Activated CD4-positive, CD25-positive, alpha-beta regulatory T cell (primary cell): ENCODE measurements at places on chromosomes 2 and 18.

DNA sequence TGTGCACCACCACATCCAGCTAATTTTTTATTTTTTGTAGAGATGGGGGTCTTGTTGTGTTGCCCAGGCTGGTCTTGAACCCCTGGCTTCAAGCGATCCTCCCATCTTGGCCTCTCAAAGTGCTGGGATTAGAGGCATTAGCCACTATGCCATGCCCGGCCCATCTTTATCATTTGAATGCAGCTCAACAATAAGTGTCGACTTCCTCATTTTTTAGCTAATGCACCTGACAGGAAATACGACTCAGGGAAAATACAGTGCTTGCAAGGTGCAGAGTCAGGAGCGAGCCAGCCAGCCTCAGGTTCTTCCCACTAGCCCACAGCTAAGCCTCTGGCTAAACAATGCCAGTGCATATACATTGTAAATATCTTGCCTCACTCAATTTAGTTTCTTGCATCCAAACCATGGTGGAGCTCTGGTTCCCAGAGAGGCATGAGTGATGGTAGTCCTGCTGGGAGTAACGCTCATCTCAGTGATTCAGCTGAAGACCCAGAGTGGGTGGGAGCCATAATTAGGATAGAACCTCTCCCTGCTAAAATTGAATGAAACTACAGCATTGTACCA lies 135.0 kb downstream of the TGIF1 start:
- DNase-seq = no peak

DNA sequence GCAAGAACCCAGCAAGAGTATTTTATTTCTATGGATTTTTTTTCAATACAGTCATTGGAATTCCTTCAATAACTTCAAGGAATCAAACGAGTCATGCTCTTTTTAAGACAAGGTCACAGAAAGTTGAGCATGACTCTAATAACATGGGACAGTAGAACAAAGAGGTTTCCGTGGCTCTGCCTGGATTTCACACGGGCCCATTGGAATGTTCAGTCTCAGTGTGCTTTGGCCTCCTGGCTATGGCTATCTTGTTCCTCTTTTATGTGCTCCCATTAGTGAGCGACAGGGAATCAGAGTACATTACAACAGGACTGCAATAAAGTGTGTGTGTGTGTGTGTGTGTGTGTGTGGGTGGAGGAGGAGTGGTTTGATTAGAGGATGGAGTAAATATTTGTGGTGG lies 312.4 kb downstream of the DCC start:
- no peak for DNase-seq

DNA sequence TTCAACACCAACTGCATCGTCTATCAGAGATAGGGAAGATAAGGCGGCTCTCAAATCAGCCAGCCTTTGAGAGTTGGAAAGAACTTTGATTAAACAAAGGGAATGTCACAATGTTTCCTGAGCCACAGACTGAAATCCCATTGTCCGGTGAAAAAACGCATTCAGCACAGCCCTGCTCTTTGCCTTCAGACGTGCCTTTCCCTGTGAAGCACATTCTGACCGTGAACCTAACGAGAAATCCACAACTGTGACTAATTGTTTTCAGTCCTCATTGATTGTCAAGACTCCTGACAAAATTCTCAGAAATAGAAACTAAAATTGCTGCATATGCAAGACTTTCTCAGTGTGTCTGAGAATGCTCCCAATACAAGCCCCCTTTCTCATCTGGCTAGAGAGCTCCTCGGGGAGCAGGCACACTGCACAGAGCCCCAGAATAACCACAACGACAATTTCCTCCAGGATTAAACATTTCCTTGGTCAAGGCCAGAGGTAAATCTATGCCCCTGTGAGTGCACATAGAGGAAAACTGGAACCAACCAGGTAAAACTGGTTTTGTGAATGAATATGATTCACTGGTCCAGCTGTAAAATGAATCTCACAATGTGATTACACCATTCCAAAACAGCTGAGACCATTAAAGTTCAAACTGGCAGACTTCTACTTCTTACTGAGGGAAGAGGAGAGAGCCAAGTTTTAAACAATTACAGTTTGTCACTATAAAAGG lies 561.9 kb upstream of the ID2 start:
- no peak for DNase-seq

- DNase-seq = no peak
These were observed 269.3 kb upstream of the SETBP1 start for GRCh38 chr18:44411262-44411905.

DNA sequence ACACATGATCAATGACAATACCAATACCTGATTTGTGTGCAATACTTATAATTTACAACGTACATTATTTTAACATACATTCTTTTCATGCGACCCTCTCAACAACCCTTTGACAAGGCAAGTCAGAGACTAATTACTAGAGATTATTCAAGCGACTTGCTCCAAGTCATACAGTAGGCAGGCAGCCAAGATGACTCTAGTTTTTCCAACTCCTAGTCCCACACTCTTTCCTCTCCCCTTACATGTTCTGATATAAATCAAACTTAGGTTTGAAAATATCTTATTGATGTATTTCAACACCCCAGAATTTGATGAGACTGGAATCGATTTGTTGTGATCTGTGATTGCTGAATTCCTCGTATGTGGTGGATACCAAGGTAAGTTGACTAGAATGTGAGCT lies 8.0 kb upstream of the CYP27C1 start:
- DNase-seq = no peak

DNA sequence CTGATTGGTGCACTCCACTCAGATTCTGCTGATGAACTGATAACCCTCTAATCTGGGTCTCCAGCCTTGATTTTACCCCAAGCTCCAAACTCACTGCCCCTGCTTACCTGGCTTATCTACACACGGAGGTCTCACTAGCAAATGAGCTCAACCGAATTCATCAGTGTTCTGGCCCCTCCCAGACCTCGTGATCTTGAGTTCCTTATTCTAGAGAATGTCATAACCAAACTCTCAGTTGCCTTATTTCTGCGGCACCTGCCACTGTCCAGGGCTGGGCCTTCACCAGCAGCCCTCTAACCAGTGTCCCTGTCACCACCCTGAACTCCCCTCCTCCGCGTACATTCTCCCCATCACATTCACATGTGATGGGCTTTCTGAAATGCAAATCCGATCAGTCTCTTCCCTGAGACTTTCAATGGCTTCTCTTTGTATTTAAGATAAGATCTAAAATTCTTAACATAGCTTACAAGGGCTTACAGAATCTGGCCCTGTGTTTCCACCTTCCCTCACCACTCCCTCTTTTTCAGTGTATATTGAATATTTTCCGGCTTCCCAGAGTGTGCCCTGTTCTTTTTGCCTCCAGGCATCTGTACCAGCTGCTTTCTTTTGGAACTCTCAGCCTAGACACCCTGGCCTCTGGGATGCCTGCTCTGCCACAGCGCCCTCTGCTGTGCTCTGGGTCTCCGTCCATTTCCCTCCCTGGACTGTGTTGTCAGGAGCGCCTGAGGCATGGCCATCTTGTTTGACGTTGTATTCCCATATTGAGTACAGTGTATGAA lies 31.1 kb downstream of the NAB1 start:
- DNase-seq = peak; percentile 3

- DNase-seq = no peak
These were observed 618.9 kb upstream of the SLC39A10 start for GRCh38 chr2:195038153-195038552.

- peak; percentile 54 for DNase-seq
These were observed 25.4 kb upstream of the SLC66A3 start for GRCh38 chr2:11129598-11130449.

DNA sequence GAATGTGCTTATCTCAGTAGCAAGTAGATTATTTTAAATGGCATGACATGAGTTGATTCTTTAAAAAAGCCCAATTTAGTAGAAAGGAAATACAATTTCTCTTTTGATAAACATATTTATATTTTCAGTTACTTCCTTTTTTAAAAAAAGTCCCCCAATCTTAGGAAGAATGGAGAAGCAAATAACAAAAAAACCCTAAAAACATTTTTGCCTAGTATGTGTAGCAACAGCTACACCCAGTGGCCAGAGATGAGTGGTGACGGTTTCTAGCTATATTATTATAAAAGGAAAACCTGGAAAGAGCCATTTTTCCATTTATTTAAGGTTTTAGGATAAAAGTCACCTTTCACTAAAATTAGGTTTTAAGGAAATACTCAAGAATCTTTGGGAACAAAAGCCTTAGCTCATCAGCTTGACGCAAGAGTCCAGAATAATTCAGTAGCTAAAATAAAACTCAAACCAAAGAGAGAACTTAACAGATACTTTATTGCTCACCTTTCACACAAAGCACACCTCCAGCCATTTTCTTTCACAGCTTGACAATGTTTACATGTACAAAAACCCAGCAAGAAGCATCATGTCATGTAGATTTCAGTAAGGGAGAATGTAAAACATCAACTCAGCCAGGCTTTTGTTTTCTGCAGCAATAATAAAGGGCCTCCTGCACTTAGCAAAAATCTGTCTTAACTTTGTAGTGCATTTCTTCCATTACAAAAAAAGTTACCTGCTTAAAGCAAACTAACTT lies 15.7 kb downstream of the FAM98A start:
- DNase-seq = no peak

GRCh38 chr2:163756588-163756987 lies 20.8 kb upstream of the FIGN start:
- DNase-seq = no peak

- no peak for DNase-seq
These were observed 60.6 kb downstream of the FHOD3 start for GRCh38 chr18:36358141-36358540.

GRCh38 chr2:62871506-62871905 lies 166.0 kb downstream of the EHBP1 start:
- DNase-seq = no peak

DNA sequence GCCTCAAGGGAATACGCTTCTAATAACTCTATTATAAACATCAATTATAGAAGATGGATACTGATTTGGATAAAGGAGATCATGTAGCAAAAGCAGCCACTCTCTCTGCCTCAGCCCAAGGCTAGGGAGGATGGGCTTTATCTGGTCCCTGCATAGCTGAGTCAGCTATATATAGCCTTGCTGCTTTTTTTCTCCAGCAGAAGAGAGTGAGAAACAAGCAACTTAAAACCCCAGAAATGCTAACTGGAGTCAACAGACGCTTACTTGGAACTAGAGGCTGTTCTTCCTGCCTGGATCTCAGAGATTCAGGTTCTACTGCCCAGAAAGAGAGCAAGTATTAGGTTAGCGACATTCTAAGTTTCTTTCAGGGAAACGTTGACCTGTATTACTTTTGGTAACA lies 426.7 kb upstream of the KLHL29 start:
- DNase-seq = no peak

- DNase-seq = no peak
These were observed 38.4 kb upstream of the MRPL19 start for GRCh38 chr2:75607988-75608683.

GRCh38 chr18:59681521-59682004 lies 15.7 kb downstream of the CCBE1 start:
- DNase-seq = no peak

GRCh38 chr2:234512884-234513669 lies 16.2 kb upstream of the ARL4C start:
- no peak for DNase-seq

DNA sequence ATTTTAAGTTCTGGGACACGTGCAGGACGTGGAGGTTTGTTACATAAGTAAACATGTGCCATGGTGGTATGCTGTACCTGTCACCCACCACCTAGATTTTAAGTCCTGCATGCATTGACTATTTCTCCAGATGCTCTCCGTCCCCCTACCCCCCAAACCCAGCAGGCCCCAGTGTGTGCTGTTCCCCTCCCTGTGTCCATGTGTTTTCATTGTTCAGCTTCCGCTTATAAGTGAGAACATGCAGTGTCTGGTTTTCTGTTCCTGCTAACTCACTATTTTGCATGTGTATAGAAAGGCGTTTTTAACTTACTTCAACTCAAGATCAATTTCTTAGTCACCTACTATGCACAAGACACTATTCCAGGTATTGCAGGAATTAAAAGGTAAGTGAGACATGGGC lies 128.0 kb downstream of the PLCL1 start:
- no peak for DNase-seq

DNA sequence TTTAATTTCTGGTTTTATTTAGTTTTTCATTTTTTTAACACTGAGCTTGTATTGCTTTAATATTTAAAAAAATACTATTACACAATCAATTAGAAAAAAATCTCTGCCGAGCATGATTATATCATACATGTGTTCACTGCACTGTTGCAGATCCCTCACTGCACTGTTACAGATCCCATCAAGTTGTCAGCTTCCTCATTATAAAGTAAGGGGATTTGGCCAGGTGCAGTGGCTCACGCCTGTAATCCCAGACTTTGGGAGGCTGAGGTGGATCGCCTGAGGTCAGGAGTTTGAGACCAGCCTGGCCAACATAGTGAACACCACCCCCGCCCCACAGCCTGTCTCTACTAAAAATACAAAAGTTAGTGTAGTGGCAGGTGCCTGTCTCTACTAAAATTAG lies 33.0 kb upstream of the METTL21A start:
- DNase-seq = no peak

GRCh38 chr2:32741575-32741974 lies 113.7 kb downstream of the TTC27 start:
- DNase-seq = no peak

GRCh38 chr18:72539901-72540300 lies 4.2 kb downstream of the CBLN2 start:
- DNase-seq = no peak

DNA sequence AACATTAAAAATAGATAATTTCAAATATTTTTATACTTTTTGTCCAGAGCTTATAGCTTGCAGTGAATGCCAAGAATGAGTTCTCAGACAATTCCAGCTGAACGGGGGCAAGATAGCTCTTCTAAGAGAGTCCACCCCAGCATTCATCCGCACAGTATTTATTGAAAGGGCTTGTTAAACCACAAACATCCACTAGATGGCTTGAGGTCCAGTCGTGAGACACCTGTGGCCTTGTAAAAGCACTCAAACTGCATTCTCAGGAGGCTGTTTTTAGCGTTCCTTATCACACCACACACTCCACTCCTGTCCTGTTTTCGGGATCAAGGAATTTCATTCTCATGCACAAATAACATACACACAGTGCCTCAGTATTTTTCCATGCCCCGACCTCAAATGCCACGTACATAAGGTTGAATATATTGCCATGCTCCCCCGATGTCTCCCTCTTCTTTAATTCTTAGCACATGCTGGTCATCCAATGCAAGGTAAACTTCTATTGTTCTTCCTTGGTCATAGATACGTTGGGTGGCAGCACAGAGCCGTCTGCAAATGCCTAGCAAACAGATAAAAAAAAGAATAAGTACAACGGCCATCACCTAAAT lies 47.4 kb downstream of the DNAJC10 start:
- no peak for DNase-seq

GRCh38 chr2:44102790-44103562 lies 65.7 kb upstream of the PPM1B start:
- no peak for DNase-seq

- no peak for DNase-seq
These were observed 169.0 kb downstream of the EIPR1 start for GRCh38 chr2:3208591-3208990.
